ENCODE measurements at places on chromosomes 13 and 19. TPM values are rescaled to one million over a fixed set of nuclear protein-coding genes. Genes with fewer than 3 reads are reported as not detected.

Gene CKM
- not detected for total RNA-seq

Gene LIPE
- total RNA-seq: 1.6 TPM

Gene PIH1D1
- total RNA-seq: 86.8 TPM

Gene KCNRG
- total RNA-seq: 0.33 TPM

Gene TRPC4
- total RNA-seq: not detected

Gene ZNF829
- 0.44 TPM for total RNA-seq

Gene ZNF773
- total RNA-seq: 4.5 TPM

Gene KDM4B
- 11.3 TPM for total RNA-seq

Gene ADM5
- 5.7 TPM for total RNA-seq

Gene CILP2
- total RNA-seq: 0.17 TPM

Gene KIR2DL1
- total RNA-seq: not detected

Gene KIR2DL4
- not detected for total RNA-seq

Gene GATAD2A
- total RNA-seq: 32.0 TPM

Gene PEAK3
- total RNA-seq: 0.32 TPM

Gene SOX1
- not detected for total RNA-seq

Gene PRODH2
- 0.13 TPM for total RNA-seq

Gene ZNF491
- total RNA-seq: not detected

Gene LIM2
- total RNA-seq: not detected

Gene SYCN
- not detected for total RNA-seq

Gene ACP7
- 0.03 TPM for total RNA-seq

Gene CYP4F8
- total RNA-seq: not detected

Gene ZNF649
- total RNA-seq: 0.21 TPM
